Heart left ventricle (tissue), 16 donors: ENCODE measurements at places on chromosomes 6 and 20.

DNA sequence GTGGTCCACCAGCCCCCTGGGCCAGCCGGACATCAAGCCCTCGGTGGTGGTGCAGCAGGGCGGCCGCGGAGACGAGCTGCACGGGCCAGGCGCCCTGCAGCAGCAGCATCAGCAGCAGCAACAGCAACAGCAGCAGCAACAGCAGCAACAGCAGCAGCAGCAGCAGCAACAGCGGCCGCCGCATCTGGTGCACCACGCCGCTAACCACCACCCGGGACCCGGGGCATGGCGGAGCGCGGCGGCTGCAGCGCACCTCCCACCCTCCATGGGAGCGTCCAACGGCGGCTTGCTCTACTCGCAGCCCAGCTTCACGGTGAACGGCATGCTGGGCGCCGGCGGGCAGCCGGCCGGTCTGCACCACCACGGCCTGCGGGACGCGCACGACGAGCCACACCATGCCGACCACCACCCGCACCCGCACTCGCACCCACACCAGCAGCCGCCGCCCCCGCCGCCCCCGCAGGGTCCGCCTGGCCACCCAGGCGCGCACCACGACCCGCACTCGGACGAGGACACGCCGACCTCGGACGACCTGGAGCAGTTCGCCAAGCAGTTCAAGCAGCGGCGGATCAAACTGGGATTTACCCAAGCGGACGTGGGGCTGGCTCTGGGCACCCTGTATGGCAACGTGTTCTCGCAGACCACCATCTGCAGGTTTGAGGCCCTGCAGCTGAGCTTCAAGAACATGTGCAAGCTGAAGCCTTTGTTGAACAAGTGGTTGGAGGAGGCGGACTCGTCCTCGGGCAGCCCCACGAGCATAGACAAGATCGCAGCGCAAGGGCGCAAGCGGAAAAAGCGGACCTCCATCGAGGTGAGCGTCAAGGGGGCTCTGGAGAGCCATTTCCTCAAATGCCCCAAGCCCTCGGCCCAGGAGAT, 1.0 kb downstream of the POU3F2 start:
- no peak for DNase-seq

DNA sequence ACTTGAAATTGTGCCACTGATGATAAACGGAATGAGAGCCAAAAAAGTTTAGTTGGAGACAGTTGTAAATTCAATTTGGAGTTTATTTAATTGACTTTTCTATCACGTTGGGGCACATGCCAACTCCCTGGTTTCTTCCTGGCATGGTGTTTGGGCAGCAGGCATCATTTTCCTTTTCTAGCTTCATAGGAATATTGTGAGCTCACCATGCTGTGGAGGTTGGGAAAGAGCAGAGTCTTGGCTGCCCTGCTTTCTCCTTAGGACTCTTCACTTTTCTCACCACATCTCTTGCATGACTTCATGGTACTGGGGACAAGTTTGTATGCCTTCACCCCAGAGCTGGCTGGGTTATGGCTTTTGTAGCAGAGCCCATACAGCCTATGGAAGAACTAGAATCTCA, 6.4 kb downstream of the SCAND1 start:
- DNase-seq = no peak

DNA sequence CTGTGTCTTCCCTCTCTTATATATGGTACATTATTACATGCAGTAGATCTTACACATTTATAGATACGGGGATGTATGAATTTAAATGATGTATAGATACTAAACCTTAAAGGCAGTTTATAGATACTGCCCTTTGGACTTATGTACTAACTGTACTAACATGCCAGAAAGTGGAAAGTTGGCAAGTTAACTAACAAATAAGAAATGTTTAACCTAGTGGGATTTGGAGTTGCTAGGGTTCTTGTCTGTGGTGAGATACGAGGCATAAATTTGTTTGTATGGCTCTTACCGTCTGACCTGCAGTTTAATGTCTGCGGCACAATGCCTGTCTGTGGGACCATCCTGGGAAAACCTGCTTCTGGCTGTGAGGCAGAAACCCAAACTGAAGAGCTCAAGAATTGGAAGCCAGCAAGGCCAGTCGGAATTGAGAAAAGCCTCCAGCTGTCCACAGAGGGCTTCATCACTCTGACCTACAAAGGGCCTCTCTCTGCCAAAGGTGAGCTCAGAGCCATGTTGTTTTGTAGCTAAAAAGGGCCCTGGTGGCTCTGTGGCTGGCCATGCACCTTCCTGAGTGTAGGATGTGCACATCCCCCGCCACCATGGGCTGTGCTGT, 62.9 kb upstream of the SLC22A1 start:
- no peak for DNase-seq

DNA sequence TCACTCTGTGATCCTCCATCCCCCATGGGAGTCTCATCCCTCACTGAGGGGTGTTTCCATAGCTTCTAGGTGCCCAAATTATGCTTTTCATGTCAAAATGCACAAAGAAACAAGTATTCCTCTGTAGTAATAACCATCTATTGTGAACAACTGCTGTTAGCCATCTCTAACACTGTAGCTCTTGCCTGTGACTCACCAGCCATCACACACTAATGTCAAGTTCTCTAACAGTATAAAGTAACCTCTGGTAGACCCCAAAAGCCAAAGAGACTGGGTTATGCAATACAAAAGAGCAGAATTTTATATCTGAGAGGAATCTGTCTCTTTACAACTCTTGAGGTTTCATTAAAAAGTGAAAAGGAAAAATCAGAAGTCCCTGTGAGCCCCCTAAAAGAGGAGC, 25.4 kb upstream of the IYD start:
- no peak for DNase-seq

DNA sequence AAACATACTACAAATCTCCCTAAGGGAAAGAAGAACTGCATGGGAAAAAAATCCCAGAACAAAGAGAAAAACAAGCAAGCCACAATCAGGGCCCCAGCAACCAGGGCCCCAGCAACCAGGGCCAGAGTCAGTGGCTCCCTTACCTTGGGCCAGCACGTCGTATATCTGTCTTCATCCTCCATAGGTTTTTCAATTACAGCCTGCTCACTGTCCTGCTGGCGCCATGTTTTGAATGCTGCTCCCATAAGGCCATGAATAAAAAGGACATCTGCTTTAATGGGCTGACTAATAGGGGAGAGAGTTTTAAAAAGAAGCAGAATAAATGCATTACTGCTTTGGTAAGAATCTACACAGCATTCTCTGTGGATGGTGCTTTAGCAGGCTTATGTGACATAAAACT, 49.2 kb downstream of the SERAC1 start:
- DNase-seq = no peak

DNA sequence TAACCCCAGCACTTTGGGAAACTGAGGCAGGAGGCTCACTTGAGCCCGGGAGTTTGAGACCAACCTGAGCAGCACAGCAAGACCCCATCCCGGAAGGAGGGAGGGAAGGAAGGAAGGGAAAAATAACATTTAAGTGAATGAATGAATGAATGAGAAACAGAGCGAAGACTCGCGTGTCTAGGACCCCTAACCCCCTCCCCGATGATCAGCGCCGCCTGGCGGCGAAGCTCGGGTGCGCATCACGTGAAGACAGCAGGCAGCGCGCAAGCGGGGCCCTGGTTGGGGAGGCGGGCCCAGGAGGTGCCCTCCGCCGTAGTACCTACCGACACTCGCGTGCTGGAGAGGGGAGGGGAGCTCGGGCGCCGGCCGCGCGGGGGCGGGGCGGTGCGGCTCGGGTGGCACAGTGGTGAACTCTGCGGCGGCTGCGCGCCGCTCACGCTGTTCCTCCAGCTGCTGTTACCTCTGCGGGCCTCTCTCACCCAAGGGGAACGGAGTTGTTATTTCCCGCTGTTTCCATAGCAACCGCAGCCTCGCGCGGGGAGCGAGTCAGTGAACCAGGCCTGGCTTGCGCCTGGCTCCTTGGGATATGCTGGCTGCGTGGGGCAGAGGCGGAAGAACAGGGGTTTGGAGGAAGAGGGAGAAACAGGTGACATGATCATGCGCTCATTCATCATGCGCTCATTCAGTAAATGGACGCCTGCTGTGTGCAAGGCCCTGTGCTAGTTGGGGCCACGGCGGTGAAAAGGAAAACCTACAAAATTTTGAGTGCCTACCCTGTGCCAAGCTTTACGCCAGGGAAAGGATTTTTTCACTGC, 2.0 kb upstream of the DCDC2 start:
- DNase-seq = peak; percentile 11

DNA sequence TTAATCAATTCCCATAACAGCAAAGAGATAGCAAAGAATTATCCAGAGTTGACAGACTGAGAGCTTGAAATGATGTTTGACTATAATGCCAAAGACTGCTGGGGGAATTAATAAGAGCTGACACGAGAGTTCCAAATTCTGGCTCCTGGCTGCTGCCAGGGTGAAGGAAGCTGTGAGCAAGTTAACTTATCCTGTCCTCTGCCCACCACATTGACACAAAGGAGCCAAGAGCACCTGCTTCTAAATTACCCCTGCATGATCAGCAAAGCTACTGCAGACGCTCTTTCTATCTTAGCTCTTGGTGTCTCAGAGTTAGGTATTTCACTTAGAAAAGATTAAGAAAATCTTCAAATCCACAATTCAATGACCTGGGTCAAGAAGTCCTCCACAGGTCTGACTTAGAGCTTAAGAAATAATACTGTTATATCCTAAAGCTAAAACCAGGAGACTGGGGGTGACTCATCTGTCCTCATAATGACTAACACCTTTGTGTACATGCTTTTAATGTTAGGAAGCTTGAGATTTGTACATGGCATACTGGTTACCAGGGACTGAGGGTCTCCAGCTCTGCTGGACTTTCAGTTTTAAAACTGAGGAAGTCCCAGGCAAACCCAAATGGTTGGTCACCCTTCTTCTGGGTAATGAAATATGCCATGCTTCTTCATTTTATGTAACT, 13.2 kb upstream of the FRK start:
- no peak for DNase-seq

DNA sequence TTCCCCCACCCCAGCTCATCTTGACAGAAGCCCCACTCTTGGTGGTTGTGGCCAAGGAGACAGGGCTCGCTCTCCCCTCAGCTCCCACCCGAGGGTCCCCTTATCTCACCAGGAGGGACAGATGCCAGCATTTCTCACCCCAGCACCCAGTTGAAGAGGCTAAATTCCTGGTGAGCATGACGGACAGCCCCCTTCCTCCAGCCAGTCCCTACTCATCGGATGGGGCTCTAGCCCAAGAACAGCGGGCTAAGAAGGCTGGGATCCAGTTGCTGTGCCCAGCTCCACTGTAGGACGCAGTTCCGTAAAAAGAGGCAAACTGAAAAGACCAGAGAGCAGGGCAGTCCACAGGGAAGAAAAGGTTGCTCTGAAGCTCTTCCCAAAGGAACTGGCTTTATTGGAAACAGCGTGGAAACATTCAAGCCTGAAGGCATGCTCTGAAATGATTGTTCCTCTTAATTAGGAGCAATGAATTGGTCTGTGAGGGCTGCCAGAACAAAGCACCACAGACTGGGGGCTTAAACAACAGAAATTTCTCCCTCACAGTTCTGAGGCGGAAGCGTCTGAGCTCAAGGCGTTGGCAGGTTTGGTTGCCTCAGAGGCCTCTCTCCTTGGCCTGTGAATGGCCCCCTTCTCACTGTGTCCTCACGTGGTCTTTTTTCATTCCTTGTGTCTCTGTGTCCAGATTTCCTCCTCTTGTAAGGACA, 17.9 kb upstream of the KIF25 start:
- no peak for DNase-seq

GRCh38 chr6:118584911-118585310, 36.8 kb downstream of the PLN start:
- no peak for DNase-seq

DNA sequence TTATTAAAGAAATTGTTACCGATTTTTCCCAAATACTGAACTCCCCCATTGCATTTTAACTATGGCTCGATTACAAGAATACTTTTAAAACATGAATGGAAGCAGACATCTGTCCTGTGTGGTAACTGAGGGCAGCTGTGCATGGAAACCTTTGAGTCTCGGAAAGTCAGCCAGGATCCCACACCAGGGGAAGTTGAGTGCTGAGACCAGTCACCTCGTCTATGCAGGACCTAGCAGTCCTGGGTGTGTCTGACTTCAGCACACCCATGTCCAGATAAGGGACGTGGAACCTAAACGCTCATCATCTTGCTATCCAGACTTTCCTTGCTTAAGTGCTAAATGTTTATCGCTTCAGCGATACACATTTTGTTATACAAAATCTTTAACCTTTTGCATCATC, 6.1 kb downstream of the RIN2 start:
- DNase-seq = no peak

- no peak for DNase-seq
Observed at GRCh38 chr6:166245148-166245547, 63.0 kb downstream of the PRR18 start.

DNA sequence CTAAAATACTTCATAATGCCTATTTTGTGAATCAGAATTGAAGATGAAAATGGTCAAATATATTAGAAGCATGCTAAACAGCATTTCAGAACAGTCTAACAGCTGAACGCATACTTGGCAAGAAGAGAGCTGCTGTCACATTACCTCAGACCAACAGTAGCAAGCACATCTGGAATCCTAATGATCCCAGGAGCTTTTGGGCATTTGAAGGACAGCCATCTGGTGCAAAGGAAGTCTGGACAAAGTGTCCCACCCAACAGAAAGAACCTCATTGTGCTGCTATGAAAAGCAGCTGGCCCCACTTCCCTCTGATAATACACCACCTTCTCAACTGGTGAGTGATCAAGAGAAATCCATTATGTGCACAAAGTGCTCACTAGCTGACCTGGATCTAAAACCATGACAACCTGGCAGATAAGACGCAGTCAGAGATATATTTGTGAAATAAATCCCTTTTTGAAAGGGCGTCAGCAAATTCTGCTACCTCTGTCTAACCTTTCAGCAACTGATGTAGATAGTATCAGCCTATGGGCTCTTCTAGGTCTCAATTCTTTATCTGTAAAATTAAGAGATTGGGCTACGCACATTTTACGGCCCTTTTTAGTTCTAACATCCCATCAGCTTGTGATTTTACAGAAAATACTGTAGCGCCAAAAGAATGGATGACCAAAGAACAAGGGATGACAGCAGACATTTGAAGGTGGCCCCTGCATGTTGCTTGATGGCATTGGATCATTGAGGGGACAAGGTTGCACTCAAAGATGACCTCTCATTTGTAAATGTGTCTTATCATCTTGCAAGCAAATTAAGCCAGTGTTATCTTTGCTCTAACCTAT, 78.7 kb downstream of the SGK1 start:
- peak; percentile 35 for DNase-seq

GRCh38 chr20:49657118-49657901, 56.4 kb downstream of the B4GALT5 start:
- no peak for DNase-seq

- DNase-seq = no peak
Observed at GRCh38 chr6:49540614-49541013, 9.9 kb upstream of the C6orf141 start.
